RWPE2 (cell line): ENCODE measurements at places on chromosomes 4 and X.
A peak's percentile ranks its signal among the peaks of the same experiment; 100 is the strongest.

GRCh38 chr4:10656988-10657387 lies 27.6 kb downstream of the CLNK start:
- no peaks in the 10 kb centered on the region for H3K36me3 ChIP-seq
- H3K27me3 ChIP-seq: no peaks in the 10 kb centered on the region
- no peak overlapping the region for H3K4me3 ChIP-seq
- H3K27ac ChIP-seq: peak overlapping the region; percentile 22
- DNase-seq: no peak

DNA sequence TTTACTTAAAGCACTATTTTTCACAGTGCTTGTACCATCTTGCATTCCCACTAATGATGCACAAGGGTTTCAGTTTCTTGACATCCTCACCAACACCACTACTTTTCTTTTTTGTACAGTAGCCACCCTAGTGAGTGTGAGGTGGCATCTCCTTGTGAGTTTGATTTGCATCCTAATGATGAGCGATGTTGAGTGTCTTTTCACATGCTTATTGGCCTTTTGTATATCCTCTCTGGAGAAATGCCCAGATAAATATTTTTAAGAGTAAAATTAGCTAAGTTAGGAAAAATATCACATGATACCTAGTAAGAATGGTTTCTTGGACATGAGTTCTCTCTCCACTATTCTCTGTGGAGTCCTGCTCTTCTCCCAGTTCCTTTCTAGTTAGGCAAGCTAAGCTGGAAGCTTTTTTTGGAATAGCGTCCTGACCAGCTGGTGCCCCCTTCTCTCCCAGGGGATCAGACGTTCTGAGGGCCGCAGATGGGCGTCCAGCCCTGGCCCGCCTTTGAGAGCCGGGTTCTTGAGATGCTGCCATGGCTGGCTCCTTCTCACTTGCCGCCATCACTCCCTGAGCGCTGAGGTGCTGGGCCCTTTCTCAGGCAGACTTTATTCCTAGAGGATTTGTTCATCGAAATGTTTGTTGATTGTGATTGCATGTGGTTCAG lies 132.1 kb downstream of the ARHGAP10 start:
- no peak overlapping the region for H3K4me3 ChIP-seq
- no peaks in the 10 kb centered on the region for H3K4me1 ChIP-seq
- no peaks in the 10 kb centered on the region for H3K27me3 ChIP-seq
- no peak overlapping the region for H3K27ac ChIP-seq
- H3K36me3 ChIP-seq: peaks cover 20% of the 10 kb centered on the region
- no peak for DNase-seq

DNA sequence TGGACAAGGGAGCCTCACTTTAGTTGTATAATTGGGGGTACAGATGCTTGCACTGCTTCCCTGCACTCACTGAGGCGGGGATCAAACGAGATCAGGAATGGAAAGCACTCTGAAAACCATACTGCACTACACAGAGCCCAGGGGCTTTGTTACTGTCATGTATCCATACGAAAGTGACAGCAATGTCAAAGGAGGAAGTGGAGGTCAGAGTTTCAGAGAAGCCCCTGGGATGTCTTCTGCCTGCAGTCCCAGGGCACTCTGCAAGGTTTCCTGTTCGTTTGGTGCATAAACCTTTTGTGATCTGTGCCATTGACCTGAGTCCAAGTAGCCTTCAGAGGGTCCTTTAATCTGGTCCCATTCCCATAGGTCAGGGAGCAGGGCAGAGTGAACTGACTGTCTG lies 31.2 kb downstream of the RNF175 start:
- H3K36me3 ChIP-seq: no peaks in the 10 kb centered on the region
- H3K27ac ChIP-seq: no peak overlapping the region
- peaks cover 10% of the 10 kb centered on the region for H3K4me1 ChIP-seq
- no peak for DNase-seq
- H3K27me3 ChIP-seq: no peaks in the 10 kb centered on the region

- H3K4me3 ChIP-seq: no peak overlapping the region
- H3K27ac ChIP-seq: no peak overlapping the region
- H3K36me3 ChIP-seq: peaks cover 58% of the 10 kb centered on the region
- peaks cover 8% of the 10 kb centered on the region for H3K4me1 ChIP-seq
Observed at GRCh38 chrX:154012336-154012991, 7.2 kb downstream of the IRAK1 start.

DNA sequence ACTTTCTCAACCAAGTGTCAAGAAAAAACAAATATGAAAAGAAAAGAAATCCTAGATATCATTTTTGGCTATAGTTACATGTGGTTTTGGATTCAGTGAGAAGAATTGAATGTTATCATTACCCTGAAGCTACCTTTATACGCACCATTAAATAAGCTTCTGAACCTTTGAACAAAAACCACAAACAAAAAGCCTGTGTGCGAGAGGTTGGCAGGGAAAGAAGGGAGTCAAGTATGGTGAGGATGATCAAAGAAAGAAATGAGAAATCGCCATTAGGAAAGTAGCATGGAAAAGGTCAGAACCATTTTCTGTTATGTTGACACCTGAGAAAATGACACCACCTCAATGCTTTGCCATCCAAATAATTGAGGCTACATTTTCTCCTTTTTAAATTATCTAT lies 1.2 kb upstream of the SLC7A11 start:
- peaks cover 19% of the 10 kb centered on the region for H3K4me1 ChIP-seq
- H3K4me3 ChIP-seq: no peak overlapping the region
- H3K36me3 ChIP-seq: peaks cover 20% of the 10 kb centered on the region

GRCh38 chrX:133561251-133561650 lies 146.0 kb upstream of the GPC4 start:
- no peak overlapping the region for H3K27ac ChIP-seq
- no peak for DNase-seq
- no peaks in the 10 kb centered on the region for H3K27me3 ChIP-seq
- no peaks in the 10 kb centered on the region for H3K4me1 ChIP-seq

GRCh38 chr4:21380861-21381260 lies 567.7 kb downstream of the KCNIP4 start:
- H3K36me3 ChIP-seq: no peaks in the 10 kb centered on the region
- no peaks in the 10 kb centered on the region for H3K4me1 ChIP-seq
- H3K4me3 ChIP-seq: no peak overlapping the region
- no peaks in the 10 kb centered on the region for H3K27me3 ChIP-seq

- no peaks in the 10 kb centered on the region for H3K27me3 ChIP-seq
- no peak overlapping the region for H3K27ac ChIP-seq
- no peak overlapping the region for H3K4me3 ChIP-seq
- H3K4me1 ChIP-seq: no peaks in the 10 kb centered on the region
- no peak for DNase-seq
Observed at GRCh38 chr4:7472442-7473013, 37.8 kb upstream of the PSAPL1 start.
